ENCODE measurements at places on chromosomes 16 and 17.

DNA sequence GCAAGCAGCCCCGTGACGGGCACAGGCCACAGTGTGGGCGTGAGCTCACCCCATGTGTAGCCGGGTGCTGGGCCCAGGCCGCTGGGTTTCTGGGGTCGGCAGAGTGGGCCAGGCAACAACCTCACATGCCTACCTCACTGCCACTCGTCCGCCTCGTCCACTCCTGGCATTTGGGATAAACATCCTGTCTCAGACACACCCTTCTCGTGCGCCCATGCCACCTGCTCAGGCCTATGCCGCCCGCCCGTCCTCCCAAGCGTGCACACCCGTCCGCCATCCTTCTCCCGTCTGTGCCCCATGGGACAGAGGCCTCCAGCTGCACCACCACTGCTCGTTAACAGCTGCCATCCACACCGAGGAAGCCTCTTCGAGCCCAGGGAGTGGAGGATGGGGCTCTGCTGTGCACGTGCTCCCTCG, 64.3 kb downstream of the KLHDC4 start:
- DNase-seq, result no peak

DNA sequence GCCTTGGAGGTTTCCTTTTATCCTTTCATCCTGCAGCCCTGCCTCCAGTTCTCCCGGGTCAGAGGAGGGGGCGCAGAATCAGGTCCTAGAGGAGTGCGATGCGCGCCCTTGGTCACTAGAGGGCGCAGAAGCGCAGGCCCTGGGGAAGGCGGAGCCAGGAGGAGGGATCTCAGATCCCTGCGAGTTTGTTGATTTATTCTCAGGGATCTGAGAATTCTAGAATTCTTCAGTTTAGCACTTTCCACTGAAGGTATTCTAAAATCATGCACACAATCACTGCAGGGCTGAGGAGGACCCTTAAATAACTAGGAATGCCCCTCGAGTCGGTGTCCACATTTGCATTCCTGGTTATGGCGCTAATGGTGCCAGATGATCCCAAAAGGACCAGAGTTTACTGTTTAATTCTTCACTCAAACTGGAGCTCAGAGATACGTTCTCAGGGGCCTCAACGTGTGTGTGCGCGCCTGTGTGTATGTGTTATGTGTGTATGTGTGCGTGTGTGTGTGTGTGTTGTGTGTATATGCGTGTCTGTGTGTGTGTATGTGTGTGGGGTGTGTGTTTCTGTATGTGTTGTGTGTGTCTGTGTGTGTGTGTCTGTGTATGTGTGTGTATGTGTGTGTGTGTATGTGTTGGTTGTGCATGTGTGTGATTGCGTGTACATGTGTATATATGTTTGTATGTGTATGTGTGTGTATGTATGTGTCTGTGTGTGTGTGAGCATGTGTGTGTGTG, 6.9 kb upstream of the ELAC2 start:
- no peak for DNase-seq

DNA sequence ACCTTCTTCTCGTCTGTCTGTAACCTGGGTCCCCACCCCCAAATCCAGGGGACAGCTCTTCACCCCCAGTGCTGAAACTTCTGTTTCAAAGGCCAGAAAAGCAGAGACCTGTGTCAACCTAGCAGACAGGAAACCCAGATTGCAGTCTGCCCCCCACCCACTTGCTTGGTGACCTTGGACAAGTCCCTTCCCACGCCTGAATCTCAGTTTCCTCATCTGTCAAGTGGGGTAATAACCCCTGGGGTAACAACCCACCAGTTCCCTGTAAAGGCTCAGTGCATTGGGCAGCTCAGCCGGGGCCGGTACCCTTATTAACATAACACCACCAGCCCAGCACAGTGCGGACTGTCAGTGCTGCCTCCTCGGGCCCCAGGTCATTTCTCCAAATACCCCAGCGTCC, 1.3 kb downstream of the STX1B start:
- no peak for DNase-seq

DNA sequence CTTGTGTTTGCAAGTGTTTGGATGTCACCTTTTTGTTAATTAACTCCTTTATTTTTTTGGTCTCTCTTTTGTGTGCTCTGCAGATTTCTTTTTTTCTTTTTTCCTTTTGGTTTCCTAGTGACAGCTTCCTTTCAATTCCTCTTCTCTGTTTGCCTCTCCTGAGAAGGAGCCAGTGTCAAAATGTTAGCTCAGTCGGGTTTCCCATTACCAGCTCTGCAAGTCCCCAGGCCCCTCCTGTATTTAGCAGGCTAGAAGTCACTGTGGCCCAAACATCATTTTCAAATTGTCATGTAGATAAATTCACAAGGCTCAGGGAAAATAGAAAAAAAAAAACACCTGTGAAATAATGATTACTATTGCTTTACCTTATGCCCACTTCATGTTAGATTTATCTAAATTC, 1621.6 kb downstream of the CDH8 start:
- DNase-seq, result no peak

GRCh38 chr16:51876601-51876875, 670.4 kb downstream of the TOX3 start:
- no peak for DNase-seq

DNA sequence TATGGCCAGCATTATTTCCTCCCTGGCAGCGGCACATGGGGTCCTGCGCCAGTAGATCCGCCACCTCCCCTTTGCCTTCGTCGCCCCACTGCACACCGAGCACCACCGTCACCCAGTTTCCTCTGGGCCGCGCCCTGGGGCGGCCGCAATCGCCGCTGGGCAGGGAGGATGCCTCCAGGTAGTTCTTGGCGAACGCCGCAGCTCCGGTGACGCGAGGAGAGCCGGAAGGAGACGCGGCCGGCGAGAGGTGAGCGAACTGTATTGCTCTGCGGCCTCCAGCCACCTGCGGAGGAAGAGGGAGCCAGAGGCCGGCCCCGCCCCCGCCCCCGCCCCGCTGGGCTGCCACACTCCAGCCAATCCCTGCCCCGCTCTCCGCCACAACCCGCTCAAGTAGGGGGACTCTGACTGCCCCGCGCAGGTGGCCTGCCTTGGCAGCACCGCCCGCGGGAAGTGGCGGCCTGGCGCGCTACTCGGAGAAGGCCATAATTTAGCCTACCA, 11.8 kb upstream of the SLFN13 start:
- peak; percentile 38 for DNase-seq

DNA sequence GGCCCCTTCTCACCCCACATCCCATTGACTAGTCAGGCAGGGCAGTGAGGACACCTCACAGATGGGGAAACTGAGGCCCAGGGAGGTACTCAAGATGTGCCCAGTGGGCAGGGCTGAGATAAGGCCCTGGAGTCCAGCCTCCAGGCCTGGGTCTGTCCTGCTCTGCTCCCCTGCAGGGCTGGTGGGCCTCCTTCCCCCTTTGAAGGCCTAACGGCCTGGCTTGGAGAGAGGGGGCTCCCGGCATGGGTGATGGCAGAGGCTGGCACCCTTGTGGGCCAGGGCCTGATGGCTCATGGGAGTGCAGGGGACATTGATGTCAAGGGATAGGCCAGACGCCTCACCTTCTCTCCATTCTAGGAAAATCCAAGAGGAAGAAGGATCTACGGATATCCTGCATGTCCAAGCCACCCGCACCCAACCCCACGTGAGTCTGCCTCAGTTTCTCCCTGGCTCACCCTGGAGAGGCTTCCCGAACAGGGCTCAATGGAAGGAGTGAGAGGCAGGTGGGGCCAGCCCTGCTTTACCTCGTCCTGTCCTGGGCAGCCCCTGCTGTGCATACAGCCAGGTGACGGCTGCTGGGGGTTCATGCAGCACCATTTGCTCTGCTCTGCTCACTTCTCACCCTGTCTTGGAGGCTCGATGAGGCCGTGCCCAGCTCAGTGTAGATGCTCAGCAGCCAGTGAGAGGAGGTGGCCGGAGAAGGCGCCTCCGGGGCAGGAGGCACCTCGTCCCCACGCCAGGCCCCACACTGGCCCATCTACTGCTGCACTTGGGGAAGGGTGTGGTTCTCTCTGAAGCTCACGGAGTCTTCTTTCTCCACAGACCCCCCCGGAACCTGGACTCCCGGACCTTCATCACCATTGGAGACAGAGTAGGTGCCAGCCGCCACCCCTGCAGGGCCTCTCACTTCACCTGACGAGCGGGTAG, 13.8 kb downstream of the MAP2K3 start:
- DNase-seq, result no peak

DNA sequence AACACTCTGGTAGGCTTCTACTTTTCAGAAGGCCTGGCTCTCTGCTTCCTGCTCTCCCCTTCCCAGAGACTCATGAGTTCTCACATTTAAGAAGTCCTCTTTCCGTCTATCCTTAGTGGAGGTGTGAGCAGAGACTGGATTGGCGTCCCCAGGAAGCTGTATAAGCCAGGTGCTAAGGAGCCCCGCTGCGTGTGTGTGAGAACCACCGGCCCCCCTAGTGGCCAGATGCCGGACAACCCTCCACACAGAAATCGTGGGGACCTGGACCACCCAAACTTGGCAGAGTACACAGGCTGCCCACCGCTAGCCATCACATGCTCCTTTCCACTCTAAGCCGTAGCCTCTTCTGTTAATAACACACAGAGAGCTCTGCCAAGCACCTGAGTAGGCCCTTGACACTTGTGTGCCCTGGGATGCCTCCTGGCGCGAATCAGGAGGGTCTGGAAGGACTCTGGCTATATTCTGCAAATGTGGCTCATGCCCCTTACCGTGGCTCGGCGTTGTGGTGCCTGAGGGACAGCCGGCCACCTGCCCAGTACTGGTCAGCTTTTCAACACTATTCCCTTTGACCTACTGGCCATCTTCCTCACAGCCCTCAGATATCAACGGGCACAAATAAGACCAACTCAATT, 13.9 kb downstream of the CYB5D2 start:
- DNase-seq, result no peak

DNA sequence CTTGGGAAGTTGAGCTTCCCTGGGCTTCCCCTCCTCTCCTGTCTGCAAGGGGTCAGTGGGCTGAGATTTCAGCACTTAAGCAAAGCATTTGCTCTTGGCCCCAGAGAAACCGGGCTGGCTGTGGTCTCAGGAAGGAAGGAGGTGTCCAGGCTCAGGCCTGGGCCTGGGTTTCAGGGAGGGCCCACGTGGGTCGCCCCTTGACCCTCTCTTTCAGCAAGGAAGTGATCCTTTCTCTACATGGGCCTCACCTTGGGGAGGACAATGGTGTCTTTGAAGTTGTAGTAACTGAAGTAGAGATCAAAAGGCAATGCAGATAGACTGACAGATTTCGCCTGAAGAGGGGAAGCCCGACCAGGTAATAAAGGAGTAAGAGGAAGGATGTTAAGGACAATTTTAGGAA, 2.7 kb downstream of the NOD2 start:
- no peak for DNase-seq

GRCh38 chr16:19330841-19331397, 45.4 kb downstream of the CLEC19A start:
- DNase-seq, result no peak

GRCh38 chr16:84839054-84839453, 19.3 kb downstream of the CRISPLD2 start:
- no peak for DNase-seq

DNA sequence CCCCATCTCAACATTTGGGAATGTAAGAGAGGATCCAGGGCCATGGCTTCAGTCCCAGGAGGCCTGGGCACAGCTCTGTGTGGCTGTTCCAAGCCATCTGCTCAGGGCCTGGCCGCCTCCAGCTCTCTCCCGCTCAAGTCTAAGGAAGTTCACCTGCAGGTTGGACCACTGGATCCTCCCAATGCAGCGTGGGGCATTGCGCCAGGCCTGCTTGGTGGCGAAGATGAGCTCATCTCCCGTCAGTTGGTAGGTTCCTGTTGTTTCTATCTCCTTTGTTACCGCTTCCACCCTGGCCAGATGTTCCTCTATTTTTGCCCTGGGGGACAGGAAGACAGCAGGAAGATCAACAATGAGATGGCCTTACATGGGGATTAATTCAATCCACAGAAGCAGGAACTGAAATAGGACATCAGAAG, 17.5 kb downstream of the NOS2 start:
- DNase-seq, result no peak

DNA sequence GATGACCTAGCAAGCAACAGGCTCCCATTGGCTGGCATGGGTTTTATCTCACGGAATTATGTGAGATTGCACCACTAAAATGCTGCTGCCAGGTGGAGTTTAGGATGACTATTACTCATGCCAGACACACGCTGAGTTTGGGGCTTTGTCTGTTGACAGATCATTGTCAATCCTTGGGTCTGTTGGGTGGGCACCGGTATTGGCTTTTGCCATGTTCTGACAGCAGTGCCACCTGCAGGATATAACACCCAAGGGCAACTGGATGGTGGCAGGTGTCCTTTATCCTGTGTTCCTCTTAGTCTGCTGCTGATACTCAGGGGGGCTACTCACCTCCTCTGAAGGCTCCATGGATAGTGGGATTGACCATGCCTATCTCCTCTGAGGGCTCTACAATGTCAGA, 221.6 kb upstream of the DYNLRB2 start:
- DNase-seq, result no peak

Data from NCI-H774 (cell line).